Stimulated activated CD8-positive, alpha-beta memory T cell treated with anti-CD3 and anti-CD28 coated beads, Interleukin-15, amount 100 ng/mL, for 24 hours (primary cell): ENCODE measurements at places on chromosomes 6 and 20.

DNA sequence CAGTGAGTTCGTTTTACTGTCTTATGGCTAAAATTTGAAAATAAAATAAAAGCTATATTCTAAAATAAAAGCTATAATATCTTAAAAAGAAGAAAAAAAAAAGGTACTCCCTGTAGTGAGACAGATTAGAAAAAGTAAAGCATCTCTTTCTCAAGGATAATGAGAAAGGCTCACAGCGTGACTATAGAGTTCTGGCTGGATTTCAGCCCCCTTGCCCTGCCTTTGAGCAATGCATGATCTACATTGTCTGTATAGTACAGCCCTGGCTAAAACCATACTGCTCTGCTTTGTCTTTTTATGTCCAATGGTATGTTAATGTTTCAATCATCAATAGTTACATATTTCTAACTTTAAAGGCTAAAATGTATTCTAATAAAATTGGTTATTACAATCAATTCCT lies 91.2 kb downstream of the PRSS35 start:
- no peak for DNase-seq

DNA sequence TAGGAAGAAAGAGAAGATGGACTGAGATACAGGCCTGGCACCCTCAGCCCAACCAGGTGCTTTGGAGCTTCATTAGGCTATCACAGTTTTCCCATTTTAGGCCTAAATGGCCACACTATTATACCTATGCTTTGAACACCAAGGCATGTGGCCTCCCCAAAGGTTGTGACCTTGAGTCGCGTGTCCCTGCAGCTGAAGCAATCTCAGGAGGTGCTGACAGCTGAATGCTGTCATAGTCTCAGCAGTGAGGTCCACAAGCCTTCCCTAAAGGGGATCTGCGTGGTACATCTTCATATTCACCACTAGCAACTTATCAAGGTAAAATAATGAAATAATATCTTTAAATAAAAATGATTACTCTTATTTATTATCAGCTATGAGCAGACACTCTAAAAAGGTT lies 707.9 kb upstream of the NRSN1 start:
- DNase-seq, result no peak

DNA sequence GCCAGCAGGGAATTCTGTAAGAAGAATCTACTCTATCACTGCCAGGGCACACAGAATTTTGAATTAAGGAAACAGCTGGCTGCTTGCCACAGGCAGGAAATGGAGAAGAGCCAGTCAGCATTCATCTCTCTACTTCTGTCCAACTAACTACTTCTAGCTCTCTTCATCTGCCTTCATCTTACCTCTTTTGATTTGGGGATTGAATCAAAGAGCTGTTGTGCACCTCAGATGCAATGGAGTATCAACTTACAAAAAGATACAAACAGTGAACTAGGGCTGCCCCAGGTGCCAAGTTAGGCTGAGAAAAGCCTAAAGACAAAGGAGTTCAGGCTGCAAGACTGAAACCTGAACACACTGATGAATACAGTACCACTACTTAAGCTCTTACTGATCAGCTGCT lies 82.0 kb downstream of the PTPRK start:
- no peak for DNase-seq

DNA sequence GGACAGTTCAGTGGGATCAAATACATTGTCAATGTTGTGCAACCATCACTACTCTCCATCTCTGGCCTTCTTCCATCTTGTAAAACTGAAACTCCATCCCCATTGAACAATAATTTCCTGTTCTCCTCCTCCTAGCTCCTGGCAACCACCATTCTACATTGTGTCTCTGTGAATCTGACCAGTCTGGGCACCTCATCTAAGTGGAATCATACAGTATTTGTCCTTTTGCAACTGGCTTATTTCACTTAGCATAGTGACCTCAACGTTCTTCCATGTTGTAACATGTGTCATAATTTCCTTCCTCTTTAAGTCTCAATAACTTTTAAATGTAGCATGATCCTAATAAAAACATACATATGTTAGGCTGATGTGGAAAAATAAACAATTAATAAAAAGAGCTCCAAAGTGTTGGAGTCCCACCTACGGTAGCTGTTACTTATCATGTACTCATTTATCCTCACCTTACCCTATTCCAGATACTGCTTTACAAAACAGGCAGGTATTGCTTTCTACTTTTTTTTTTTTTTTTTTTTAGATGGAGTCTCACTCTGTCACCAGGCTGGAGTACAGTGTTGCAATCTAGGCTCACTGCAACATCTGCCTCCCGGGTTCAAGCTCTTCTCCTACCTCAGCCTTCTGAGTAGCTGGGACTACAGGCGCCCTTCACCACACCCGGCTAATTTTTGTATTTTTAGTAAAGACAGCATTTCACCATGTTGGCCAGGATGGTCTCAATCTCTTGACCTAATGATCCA lies 91.9 kb downstream of the TNFAIP3 start:
- no peak for DNase-seq

- no peak for DNase-seq
These were observed 104.8 kb downstream of the ARID1B start for GRCh38 chr6:156881687-156882629.

- DNase-seq, result no peak
These were observed 289.9 kb upstream of the ZFP64 start for GRCh38 chr20:52481443-52481842.

GRCh38 chr6:144098993-144099392 lies 3.6 kb upstream of the SF3B5 start:
- DNase-seq, result no peak

- no peak for DNase-seq
These were observed 861 bp downstream of the PPP1R14C start for GRCh38 chr6:150143516-150144293.

GRCh38 chr6:81876971-81877370 lies 124.5 kb upstream of the TENT5A start:
- no peak for DNase-seq

DNA sequence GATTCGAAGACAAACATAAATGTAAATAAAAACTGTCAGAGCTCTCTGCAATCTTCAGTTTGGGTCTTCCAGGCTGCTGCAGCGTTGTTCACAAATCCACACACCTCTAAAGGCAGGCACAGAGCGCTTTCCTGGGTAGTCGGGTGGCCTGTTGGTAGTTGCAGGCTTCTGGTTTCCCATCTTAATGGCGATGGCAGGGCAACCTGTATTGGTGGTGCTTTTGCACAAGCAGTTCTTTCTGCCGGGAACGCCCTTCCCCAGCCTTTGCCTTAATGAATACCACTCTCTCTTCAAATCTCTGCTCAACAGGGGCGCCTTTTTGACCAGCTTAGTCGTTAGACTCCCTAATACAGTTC lies 723 bp upstream of the IFT52 start:
- DNase-seq, result no peak

DNA sequence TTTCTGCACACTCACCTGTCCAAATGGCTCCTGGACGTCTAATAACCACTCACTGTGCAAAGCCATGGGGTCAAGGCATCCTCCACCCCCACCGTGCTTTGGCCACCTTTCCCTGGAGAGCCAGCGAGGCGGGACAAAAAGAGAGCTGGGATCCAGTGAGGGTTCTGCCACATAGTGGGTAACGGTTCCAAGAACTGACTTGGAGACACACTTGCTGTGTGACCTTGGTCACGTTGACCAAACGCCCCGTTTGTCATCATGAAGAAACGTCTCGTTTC lies 287.2 kb downstream of the TFAP2C start:
- DNase-seq, result no peak

DNA sequence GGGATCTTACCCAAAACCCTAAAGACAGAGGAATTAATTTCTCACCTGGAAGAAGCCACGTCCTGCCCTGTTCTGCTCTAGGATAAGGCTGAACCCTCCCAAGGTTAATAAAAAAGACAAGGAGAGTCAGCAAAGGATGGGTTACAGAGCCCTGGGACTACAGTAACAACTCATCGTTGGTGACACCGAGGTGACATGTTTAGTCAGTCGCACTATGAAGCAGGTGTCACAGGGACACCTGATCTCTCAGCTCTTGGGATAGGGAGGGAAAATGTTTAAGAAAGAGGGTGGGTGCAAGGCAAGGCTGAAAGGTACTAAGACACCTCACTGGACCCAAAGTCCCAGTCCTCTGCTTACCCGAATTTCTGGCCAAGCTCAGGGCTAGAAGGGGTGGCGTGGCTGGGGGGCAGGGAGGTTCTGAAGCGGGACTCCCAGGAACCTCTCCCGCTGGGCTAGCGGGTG lies 562 bp downstream of the MOCS1 start:
- no peak for DNase-seq

DNA sequence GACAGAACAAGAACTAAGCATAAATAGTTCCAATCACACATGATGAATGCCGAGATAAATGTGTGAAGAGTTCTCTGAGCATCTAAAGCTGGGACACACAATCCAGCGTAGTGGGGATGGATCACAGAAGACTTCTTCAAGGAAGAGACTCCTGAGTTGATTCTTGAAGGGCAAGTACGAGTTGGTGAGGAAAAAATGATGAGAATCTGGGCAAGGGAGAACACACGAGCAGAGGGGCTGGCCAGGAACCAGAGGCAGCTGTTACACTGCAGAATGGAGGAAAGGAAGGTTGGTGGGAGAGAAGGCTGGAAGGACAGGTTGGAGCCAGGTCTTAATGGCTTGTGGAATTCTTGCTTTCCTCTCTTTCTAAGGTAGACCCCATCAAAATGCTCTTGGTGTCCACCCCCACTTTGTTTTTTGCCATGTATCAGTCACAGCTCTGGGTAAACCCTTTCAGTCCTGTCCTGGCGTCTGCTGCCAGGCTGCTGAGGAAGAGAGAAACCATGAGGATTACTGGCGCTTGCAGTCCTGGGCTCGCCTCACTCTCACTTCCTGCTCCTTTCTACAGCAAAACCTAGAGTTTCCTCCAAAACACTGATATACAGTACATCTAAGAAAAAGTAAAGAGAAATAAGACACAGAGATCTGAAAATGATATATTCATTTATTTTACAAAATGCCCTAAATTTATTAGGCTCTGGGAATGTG lies 127.6 kb upstream of the FAM184A start:
- DNase-seq, result no peak

DNA sequence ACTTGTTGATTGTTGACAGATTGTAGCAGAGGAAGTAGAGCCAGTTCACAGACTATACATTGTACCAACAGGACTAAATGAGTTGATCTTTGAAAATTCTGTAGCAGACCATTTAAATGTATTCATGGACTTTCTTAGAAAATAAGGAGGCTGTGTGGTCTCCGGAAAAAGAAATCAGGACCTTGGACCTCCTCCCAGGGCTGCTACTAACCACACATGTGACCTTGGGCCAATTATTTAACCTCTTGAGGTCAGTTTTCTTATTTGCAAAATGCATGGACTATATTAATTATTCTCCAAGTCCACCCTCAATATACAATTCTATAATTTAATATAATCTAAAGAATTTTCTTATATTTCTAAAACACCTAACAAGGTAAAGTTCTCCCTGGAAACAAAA lies 492.0 kb upstream of the JAG1 start:
- DNase-seq, result no peak
